ENCODE measurements at places on chromosomes 16 and 17.
A peak's percentile ranks its signal among the peaks of the same experiment; 100 is the strongest.

GRCh38 chr17:7313890-7314718, 1.1 kb downstream of the GPS2 start:
- DNase-seq: peak; percentile 41

DNA sequence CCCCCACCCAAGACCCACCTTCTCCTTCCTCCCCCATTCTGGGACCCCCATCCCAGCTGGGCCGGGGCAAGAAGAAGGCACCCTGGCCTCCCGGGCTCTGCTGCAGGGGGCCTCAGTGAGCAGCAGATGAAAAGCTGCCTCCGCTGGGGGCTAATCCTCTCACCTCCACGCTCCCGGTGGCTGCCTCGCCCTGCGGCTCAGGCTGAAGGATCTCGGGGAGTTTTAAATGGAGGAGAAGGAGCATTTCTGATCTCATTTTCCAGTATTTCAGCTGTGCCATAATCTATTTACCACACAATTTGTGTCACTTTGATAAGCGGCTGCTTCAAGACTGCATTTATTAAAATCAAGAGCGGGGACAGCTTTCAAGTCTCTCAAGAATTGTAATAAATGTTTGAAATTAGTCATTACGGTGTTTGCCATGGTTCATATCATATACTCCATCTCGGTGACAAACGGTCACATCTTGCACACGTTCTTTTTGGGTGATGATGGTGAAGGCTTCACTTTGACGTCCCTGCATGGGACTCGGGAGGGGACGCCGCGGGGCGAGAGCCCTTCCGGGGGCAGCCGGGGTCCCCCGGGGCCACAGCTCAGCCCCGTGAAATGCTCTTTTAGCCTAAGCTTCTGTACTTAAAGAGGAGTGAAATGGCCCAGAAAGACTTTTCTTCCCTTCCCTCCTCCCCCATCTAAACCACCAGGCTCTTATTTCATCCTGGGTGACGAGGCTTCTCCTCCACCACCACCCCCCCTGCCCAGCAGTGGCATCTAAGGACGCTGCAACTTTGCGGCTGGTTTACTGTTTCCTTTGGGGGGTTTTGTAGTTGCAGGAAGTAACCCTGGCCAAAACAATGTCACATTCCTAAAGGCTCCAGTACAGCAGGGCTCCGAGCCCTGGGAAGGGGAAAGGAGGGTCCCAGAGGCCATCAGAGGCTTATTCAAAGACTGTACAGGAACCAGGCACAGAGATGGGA, 313.1 kb upstream of the TNRC6C start:
- DNase-seq: peak; percentile 86

GRCh38 chr17:42530952-42531454, 5.0 kb upstream of the NAGLU start:
- DNase-seq: no peak

DNA sequence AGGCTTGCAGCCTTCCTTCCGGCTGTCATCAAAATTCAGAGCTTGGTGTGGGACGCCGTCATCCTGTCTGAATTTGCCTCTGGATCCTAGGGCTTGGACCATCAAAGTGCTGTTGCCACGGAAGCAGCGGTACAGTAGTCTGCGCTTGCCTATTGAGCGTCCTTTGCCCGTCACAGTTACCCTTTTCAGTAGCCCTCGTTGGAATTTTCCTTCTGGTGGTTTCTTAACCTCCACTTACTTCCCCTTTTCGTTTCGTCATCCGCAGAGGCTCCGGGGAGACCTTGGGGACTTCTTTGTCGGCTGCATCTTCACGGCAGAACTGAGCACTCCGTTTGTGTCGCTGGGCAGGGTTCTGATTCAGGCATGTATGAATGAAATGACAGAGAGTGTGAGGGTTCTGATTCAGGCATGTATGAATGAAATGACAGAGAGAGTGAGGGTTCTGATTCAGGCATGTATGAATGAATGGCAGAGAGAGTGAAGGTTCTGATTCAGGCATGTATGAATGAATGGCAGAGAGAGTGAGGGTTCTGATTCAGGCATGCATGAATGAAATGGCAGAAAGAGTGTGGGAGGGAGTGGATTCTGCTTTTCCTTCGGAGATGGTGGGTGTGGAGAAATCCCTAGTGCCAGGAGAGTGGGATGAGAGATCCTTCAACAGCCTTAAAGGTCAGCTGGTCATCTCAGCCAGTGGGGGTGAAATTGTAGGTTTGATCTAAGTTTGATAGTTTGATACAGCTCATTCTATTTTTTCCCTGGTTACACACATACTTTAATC, 8.0 kb downstream of the TLCD3A start:
- peak; percentile 55 for DNase-seq

DNA sequence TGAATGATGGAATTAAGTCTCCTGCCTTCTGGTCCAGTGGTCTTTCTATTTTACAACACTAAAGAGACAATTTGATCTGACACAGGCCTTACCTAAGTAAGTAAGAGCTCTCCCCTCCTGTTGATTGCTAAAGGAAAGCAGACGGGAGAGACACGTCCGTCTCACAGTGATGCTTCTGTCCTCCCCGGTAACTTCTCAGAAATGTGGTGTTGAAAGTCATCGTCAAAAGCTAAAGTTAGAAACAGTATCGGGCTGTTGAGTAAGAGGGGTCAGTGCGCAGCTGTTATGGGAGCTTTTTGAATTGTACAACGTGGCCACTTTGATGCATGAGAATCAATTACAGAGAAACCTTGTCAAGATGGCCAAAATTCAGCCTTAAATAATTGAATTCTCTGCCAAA, 1.9 kb upstream of the RBFOX1 start:
- no peak for DNase-seq
